ENCODE measurements at places on chromosomes 5 and 9.

DNA sequence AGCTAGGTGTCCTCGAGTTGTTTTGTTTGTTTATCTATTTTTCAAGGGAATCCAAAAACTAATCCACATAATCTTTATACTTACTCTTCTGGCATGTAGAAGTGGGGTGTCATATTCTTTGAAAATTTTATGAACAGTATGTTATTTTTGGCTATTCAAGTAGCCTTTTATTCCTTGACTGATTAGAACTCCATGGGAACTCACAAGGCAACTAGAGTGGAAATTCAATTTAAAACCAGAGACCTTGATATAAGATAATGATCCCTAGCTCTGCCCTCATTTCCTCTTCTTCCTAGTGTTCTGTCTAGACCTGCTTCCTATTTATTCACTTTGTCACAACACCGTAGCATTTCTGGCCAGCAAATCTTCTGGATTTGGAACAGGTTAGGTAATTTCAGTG, 1123.7 kb upstream of the C9orf72 start:
- DNase-seq = no peak

- DNase-seq = no peak
These were observed 622.1 kb downstream of the CCDC171 start for GRCh38 chr9:16174915-16175314.

DNA sequence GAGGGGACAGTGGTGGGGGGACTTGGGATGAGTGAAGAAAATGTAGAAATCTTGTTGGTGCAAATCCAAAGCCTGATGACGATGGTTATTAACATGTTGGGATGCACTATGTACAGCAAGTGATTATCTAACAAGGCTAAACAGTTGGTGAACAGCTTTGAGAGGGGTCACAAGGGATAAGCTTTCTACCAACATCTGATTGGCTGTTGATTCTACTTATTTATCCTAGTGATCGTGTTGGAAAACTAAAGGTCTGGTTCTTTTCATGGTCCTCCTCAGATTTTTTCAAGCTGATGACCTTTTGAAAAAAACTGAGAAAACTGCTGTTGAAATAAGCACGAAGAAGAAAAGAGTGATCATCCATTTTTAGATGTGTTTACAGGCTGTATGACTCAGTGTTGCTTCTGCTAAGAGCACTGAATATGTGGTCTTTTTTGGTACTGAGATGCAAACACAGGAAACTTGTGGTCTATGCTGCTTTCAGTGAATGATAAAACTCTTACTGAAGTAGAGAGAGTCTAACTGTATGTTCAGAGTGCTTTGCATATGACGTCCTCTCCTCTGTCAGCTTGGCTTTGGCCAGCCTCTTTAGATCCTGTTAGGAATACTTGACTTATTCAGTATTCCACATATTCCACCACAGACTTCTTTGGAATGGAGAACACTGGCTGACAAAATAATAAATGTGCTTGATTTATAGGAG, 174.8 kb downstream of the SLF1 start:
- DNase-seq = no peak

- DNase-seq = no peak
These were observed 94.9 kb upstream of the DAB2 start for GRCh38 chr5:39519566-39520231.

DNA sequence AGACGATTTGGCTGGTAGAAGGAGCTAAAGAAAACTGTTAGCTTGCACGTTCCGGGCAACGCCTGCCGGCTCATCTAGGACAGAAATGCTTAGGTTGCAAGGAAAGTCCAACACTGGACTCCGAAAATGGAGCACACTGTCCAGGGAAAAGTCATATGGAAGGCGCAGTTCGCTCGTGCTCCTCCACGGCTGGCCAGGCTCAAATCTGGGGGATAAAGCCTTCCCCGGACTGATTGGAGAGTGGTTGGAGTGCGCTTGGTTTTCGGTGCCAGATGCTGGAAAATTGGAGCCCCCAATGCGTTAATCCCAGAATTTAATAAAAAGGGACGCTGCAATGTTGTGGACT, 955 bp downstream of the CDH6 start:
- DNase-seq = no peak

DNA sequence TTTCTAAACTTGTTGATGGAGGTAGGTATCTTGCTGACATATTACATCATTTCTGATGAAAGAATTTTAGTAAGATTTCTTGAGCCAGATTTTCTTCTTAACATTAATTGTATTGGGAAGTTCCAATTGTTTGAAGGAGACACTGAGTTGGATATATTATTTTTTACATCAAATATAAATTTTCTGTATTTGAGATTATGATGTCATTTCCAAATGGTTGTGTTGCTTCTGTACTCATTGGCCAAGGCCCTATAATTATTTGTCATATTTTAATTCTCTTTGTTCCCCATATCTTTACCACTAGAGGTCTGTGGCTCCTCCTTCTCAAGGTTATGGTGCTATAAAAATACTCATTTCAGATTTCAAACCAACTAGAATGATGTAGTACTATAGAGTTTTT, 53.4 kb downstream of the ITGA1 start:
- DNase-seq = no peak

DNA sequence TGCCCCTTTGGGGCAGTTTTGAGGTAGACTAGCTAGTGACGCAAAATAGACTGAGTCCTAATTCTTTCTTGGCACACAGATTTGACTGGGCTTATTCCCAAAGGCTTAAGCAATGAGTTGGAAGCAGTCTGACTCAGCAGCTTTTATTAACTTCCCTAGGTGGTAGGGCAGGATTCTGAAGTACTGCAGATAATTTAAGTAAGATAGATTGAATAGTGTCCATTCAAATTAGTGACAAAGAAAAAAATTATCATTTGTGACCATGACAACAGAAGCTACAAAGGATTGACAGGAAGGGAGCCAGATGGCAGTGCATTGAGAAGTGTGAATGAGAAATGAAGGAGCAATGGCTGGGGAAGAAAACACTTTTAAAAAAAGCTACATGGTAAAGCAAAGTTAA, 649.4 kb downstream of the CDH9 start:
- no peak for DNase-seq

- no peak for DNase-seq
These were observed 205.7 kb downstream of the AGTPBP1 start for GRCh38 chr9:85536076-85536475.

DNA sequence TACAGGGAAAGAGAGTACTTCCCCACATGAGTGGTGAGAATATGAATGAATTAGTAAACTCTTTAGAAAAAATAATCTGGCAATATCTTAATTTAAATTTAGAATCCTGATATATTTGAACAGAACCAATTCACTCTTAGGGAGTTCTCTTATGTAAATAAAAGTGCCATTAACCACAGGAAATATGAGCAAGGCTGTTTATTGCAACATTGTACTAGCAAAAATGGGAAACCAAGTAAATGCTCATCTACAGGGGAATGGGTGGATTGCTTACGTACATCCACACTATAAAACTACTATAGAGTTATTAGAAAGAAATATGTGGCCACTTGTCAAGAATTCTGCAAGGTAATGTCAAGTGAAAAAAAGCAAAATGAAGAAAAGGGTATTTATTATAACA, 274.5 kb downstream of the TLE1 start:
- DNase-seq = no peak

- DNase-seq = no peak
These were observed 18.4 kb downstream of the GM2A start for GRCh38 chr5:151271336-151271735.

DNA sequence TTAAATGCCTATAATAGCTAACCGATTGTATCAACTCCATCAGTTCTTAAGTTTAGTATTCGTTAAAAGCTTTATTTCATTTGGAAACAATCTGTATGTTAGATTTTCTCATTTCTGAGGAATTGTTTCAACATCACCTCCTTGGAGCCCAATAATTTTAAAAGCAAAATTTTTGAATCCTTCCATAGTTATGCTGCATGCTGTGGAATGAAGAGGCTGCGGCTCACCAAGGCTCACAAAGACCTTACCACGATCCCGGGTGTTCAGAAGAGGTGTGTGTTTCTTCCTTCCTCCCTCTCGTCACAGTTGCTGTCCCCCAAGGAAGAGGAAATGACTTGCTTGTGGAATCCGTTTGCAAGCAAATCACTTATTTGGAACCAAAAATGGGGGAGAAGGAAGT, 143.8 kb downstream of the FGF1 start:
- no peak for DNase-seq
